Bone marrow (tissue), 2 donors: ENCODE measurements at places on chromosomes 12 and 14.

- peak; percentile 65 for DNase-seq
These were observed 4.2 kb downstream of the RHOF start for GRCh38 chr12:121789233-121789781.

DNA sequence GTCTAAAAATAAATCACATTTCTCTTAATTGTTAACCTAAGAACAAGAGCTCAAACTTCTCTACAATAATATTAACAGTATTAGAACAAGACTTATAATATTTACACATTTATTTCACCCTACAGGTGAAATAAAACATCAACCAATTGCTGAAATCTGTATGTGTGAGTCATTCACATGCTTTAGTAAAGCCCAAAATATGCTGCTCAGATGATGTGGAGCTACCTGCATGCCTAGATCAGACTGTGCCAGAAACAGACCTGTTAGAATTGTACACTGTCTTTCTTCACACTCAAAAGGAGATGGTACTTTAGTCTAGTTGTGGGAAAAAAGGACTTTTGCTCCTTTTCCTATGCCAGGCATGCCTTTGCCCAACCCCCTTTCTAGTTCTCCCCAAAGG, 54.7 kb downstream of the RPS6KA5 start:
- no peak for DNase-seq

- DNase-seq = no peak
These were observed 48.7 kb downstream of the PPFIBP1 start for GRCh38 chr12:27572486-27573255.

- DNase-seq = no peak
These were observed 209.4 kb downstream of the KTN1 start for GRCh38 chr14:55789406-55789805.

DNA sequence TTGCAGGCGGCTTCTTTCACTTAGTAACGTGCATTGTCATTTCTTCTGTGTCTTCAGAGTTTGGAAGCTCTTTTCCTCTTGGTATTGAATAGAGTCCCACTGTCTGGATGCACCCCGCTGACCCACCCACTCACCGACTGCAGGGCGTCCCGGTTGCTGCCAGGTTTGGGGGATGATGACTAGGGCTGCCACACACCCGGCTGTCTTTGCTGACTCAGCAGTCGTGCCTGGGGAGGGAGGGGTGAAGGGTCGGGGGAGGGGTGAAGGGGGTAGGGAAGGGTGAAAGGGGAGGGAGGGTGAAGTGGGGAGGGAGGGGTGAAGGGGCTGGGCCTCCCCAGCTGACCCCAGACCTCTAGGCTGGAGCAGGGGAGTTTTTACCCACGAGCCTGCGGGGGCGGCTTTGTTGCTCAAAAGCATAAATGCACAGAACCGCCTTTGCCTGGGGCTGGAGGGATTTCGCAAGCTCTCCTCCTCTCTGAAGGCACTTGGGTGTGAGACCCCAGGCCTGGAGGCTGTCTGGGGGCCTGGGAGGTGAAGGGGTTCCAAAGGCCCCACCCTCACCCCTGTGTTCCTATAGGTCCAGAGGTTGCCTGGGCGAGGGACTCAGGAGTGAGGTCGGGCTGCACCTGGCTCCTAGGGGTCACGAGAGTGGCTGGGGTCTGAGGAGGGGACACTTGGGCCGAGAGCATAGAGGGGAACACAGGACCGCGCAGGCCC, 31.3 kb upstream of the ULK1 start:
- peak; percentile 15 for DNase-seq

DNA sequence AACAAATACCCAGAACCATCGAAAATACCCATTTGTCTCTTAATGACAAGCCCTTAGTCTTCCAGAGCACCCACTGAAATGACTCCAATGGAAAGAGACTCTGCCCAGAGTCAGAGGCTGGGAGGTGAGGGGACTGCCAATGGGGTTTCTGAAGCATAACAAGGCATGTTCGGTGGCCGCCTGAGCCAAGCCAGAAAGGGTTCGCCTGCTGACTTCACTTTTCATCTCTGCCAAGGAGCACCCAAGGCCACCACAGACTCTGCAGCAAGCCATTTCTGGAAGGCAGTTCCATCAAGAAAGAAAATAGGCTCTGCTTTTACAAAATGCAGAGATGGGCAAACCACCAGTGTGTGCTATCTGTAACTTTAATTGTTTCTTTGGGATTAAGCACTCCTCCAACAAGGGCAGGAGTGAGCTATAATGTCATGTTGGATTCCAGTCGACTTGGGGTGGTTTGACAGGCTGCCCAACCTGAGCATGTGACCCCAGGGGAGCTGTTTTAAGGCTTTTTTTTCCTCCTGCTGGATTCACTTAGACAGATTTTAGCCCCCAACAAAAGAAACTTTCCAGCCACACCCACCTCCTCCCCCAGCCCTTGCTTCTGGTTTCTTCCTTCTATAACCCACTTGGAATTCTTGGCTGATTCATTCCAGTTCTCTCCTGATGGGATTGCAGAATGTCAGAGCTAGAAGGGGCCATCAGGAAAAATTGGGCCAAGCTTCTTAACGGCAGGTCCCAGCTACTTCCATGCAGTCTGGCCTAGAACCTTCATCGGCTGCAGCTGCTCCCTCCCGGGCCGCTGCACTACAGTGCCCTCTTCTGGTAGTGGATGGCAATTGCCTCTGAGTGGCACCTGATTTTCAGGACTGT, 24.1 kb downstream of the CKAP4 start:
- DNase-seq = peak; percentile 35
